Esophagus squamous epithelium (tissue), 5 donors: ENCODE measurements at places on chromosomes 7 and 10.

- H3K4me1 ChIP-seq: peaks cover under 1% of the 10 kb centered on the region
- no peaks in the 10 kb centered on the region for H3K27me3 ChIP-seq
- H3K36me3 ChIP-seq: no peaks in the 10 kb centered on the region
- H3K27ac ChIP-seq: no peak overlapping the region
- no peak overlapping the region for H3K4me3 ChIP-seq
Observed at GRCh38 chr10:24674892-24675632, 48.6 kb downstream of the ARHGAP21 start.

DNA sequence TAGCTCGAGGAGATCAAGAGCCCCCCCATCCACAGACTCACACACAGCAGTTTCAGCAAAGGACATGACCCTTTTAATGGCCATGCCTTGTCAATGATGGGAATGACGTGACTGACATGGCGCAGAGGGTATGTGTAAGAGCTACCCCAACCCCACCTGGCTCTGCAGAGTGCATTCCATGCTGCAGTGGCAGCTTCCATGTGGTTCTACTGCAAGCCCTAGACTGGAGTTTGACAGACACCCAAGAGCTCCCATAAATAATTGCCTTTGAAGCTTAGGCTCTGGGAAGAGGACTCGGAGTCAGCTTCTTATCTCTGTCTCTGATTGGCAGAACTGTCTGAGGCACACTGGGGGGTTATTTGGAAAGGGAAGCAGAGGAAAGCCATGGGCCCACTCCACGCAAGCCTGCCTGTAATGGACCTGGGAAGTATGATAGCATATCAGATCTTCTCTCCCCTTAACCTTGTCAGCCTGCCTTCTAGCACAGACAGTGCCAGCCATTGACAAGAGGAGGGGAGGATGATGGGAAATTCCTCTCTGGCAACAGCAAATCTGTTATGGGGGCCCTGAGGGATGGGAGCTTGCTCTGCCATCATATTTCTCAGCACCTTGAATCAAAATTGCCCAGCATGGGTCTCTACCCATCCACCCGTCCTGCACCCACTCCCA is 478.5 kb upstream of the PODXL start:
- no peak overlapping the region for H3K27ac ChIP-seq
- H3K4me1 ChIP-seq: peaks cover 13% of the 10 kb centered on the region
- H3K36me3 ChIP-seq: no peaks in the 10 kb centered on the region
- DNase-seq: no peak
- no peak overlapping the region for H3K4me3 ChIP-seq

- no peak overlapping the region for H3K4me3 ChIP-seq
- H3K36me3 ChIP-seq: no peaks in the 10 kb centered on the region
- H3K27ac ChIP-seq: no peak overlapping the region
- DNase-seq: no peak
Observed at GRCh38 chr10:53570221-53570620, 797.6 kb upstream of the MBL2 start.

- no peaks in the 10 kb centered on the region for H3K4me1 ChIP-seq
- H3K4me3 ChIP-seq: no peak overlapping the region
- H3K27me3 ChIP-seq: no peaks in the 10 kb centered on the region
- no peaks in the 10 kb centered on the region for H3K36me3 ChIP-seq
Observed at GRCh38 chr10:37467246-37467645, 341.8 kb downstream of the ANKRD30A start.

- H3K27ac ChIP-seq: no peak overlapping the region
- peaks cover 7% of the 10 kb centered on the region for H3K4me1 ChIP-seq
- H3K27me3 ChIP-seq: no peaks in the 10 kb centered on the region
- no peaks in the 10 kb centered on the region for H3K36me3 ChIP-seq
Observed at GRCh38 chr7:121985476-121986030, 112.6 kb downstream of the PTPRZ1 start.

- no peak overlapping the region for H3K4me3 ChIP-seq
- peak overlapping the region; percentile 95 for H3K27ac ChIP-seq
- DNase-seq: no peak
- H3K4me1 ChIP-seq: peaks cover 66% of the 10 kb centered on the region
- H3K27me3 ChIP-seq: no peaks in the 10 kb centered on the region
- no peaks in the 10 kb centered on the region for H3K36me3 ChIP-seq
Observed at GRCh38 chr7:44638611-44639557, 32.5 kb downstream of the OGDH start.

- H3K27ac ChIP-seq: no peak overlapping the region
- DNase-seq: no peak
- H3K4me3 ChIP-seq: no peak overlapping the region
- no peaks in the 10 kb centered on the region for H3K27me3 ChIP-seq
- no peaks in the 10 kb centered on the region for H3K36me3 ChIP-seq
- H3K4me1 ChIP-seq: no peaks in the 10 kb centered on the region
Observed at GRCh38 chr7:142542942-142543341, 206.3 kb upstream of the PRSS1 start.

GRCh38 chr10:114925587-114926586 is 12.1 kb upstream of the TRUB1 start:
- H3K4me3 ChIP-seq: no peak overlapping the region
- H3K27me3 ChIP-seq: no peaks in the 10 kb centered on the region
- H3K36me3 ChIP-seq: no peaks in the 10 kb centered on the region
- H3K4me1 ChIP-seq: no peaks in the 10 kb centered on the region
- no peak for DNase-seq
- no peak overlapping the region for H3K27ac ChIP-seq

- H3K4me1 ChIP-seq: peaks cover 63% of the 10 kb centered on the region
- DNase-seq: no peak
- H3K36me3 ChIP-seq: no peaks in the 10 kb centered on the region
- peak overlapping the region; percentile 94 for H3K27ac ChIP-seq
- no peaks in the 10 kb centered on the region for H3K27me3 ChIP-seq
- H3K4me3 ChIP-seq: peak overlapping the region; percentile 76
Observed at GRCh38 chr10:73413108-73413527, 740 bp downstream of the ANXA7 start.

GRCh38 chr7:99734987-99735386 is at the start of gene CYP3A7:
Gene CYP3A7 (minus strand): TSS chr7:99735196. CDS start chr7:99735093, 103 bp downstream.
- H3K27me3 ChIP-seq: no peaks in the 10 kb centered on the region
- H3K4me1 ChIP-seq: no peaks in the 10 kb centered on the region
- no peaks in the 10 kb centered on the region for H3K36me3 ChIP-seq
- DNase-seq: no peak
- no peak within 1 kb of the TSS for H3K27ac ChIP-seq

DNA sequence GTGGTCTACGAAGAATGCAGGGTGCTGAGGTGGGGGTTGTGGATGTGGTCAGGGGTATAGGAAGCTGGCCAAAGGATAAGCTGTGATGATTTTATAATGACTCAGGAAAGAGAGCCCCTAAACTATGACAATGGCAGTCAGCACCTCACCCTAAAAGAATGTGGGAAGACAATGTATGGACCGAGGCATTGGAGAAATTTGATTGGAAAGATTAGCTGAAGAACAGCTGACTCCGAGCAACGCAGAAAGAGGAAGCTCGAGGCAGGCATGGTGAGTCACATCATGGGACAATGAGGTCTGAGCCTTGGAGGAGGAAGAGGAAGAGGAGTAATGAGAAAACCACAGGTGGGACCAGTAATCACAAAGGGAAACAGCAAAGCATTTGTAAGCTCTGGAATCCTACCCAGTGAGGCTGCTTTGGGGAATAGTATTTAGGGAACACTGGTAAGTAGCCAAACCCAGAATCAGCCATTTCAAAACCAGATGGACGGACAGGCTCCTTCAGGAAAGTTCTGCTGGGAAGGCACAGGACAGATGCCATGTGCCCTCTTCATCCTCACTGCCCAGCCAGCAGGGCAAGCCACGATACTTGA is 295.4 kb downstream of the PRPF18 start:
- DNase-seq: no peak
- no peak overlapping the region for H3K4me3 ChIP-seq
- H3K36me3 ChIP-seq: no peaks in the 10 kb centered on the region
- H3K27me3 ChIP-seq: no peaks in the 10 kb centered on the region
- H3K4me1 ChIP-seq: peaks cover 2% of the 10 kb centered on the region

- H3K36me3 ChIP-seq: no peaks in the 10 kb centered on the region
- no peaks in the 10 kb centered on the region for H3K27me3 ChIP-seq
- no peak overlapping the region for H3K27ac ChIP-seq
- DNase-seq: no peak
Observed at GRCh38 chr7:155494551-155494950, 36.6 kb downstream of the EN2 start.

DNA sequence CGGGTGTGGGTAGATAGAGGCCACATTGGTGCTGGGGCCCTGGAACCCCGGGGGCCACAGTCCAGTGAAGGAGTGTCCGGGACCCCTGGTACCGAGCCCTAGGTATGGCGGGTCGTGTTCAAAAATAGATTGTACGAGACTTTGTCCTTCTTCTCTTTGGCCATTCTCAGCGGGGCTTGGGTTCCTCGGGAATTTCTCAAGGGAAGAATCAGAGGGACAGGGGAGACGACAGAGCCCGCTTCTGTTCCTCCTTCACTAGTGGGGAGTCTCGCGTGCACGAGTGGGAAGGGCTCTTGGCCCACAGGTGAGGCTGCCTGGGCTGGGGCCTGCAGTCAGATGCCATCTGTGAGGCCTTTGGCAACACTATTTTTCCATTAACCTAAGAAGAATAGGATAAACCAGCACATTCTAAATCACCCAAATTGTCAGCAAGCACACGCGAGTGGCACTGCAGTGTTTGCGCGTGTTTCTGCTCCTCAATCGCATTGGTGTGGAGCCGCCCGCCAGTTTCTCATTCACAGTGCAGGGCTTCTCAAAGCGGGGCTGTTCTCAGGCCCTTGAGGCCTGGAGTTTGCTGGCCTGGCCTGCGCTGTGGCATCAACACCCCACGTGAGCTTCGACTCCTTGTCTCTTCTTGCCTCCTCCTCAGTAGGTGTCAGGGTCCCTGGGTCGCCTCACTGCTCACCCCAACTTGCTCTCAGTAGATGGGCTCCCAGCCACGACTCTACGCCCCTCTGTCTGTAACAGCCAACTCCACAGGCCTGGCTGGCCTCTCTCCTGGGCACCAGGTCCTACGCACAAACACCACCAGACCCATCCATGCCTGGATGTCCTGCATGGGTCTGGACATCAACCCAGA is 187.6 kb upstream of the SHH start:
- no peak for DNase-seq
- H3K27me3 ChIP-seq: no peaks in the 10 kb centered on the region
- H3K4me1 ChIP-seq: no peaks in the 10 kb centered on the region
- no peak overlapping the region for H3K4me3 ChIP-seq
- H3K36me3 ChIP-seq: no peaks in the 10 kb centered on the region
- H3K27ac ChIP-seq: no peak overlapping the region

DNA sequence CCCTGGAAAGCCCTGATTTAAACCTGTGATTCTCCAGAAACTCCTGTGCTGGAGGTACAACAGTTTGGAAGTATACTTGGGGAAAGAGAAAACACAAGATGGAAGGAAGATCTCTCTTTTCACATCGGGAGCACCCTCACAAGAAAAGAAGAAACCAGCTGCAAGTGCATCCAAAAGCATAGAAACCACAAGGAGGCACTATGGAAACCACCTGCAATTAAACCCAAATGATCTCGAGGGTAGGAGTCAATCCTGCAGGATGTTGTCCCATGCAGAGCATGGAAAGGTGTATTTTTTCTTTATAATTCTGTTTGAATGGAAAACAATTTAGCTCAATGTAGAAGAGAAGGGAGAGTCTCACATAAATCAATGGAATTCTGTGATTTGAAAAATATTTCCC is 210.5 kb downstream of the TWIST1 start:
- no peak overlapping the region for H3K27ac ChIP-seq
- H3K4me1 ChIP-seq: no peaks in the 10 kb centered on the region
- DNase-seq: no peak
- H3K36me3 ChIP-seq: no peaks in the 10 kb centered on the region

DNA sequence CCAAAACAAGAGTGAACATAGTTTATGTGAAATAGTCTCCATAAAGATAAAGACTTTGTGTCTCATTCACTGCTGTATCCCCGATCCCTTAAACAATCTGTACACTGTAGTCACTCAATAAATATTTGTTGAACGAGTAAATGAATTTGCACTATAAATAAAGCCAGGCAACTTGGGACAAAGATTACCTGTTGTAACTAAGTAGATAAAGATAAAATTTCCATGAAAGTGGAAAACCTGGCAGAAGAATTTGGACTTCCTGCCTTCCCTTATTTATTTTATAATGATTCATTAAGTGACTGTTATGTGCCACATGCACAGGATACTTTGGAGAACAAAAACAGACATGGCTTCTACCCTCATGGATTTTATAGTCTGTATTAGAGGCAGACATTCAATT is 277.7 kb upstream of the KAT6B start:
- H3K36me3 ChIP-seq: no peaks in the 10 kb centered on the region
- H3K27ac ChIP-seq: no peak overlapping the region
- no peaks in the 10 kb centered on the region for H3K27me3 ChIP-seq
- DNase-seq: no peak

DNA sequence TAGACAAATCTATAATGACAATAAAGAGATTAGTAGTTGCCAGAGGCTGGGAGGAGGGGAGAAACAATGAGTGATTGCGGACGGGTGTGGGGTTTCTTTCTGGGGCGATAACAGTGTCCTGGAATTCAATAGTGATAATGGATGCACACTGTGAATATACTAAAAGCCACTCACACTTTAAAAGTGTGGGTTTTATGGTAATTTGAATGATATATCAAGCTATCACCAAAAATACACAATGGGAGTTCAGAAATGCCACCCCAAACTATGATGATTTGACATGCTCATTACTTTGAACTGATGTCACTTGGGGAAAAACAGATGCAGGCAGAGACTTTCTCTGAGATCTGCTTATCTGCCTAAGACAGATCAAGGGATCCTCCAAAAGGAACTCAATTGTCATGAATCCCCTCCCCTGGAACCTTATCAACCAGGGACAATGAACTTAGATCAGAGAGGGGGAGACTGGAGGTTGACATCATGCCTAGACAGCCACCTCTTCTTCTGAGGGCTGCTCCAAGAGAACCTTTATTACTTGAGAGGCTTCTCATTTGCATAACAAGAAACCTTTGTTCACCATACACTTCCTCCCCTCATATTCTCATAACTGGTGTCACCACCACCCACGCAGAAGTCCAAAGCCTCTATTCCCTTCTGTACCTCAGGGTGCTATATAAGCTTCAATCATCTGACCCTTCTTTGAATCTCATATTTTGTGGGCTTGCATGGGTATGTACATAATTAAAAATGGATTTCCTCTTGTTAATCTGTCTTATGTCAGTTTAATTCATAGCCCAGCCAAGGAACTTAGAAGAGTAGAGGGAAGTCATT is 14.8 kb upstream of the ZC3HAV1 start:
- no peaks in the 10 kb centered on the region for H3K36me3 ChIP-seq
- DNase-seq: no peak
- H3K27me3 ChIP-seq: no peaks in the 10 kb centered on the region

DNA sequence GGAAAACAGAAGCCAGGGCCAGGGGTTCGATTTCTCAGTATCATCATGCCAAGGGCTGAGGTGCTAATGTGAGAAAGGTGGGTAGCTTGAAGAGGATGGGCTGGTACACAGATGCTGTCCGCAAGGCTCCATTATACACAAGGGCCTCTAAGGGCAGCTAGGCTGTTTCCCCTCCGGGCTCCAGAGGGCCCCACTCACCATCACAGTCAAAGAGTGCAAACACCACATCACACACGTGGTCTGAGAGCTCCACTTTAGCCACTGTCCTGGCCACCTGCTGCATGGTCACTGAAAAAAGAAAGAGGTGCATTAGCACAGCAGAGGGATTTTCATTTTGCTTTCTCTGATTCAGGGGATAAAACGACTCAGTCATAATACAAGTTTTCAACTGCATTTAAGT is 20.9 kb upstream of the DNAJB12 start:
- H3K36me3 ChIP-seq: no peaks in the 10 kb centered on the region
- no peak overlapping the region for H3K4me3 ChIP-seq
- no peak overlapping the region for H3K27ac ChIP-seq
- no peaks in the 10 kb centered on the region for H3K27me3 ChIP-seq
- no peak for DNase-seq

GRCh38 chr10:87973635-87974034 is 110.2 kb downstream of the PTEN start:
- H3K27ac ChIP-seq: no peak overlapping the region
- no peaks in the 10 kb centered on the region for H3K36me3 ChIP-seq
